Subcutaneous preadipocyte (primary cell): ENCODE measurements at places on chromosomes 4 and X. TPM values are rescaled to one million over a fixed set of nuclear protein-coding genes. Genes with fewer than 3 reads are reported as not detected.

The MBNL3 gene
- 6.3 and 8.5 TPM in 2 replicates for total RNA-seq

The VSIG4 gene
- total RNA-seq, result under 0.01 TPM in 1 of 2 replicates, not detected in the other

The SHROOM3 gene
- 1.6 and 4.4 TPM in 2 replicates for total RNA-seq

The CISD2 gene
- 20.2 and 25.2 TPM in 2 replicates for total RNA-seq

The AWAT2 gene
- total RNA-seq, result not detected in 2 replicates

The FAM184B gene
- total RNA-seq, result under 0.01 TPM in 1 of 2 replicates, not detected in the other

The ZMAT1 gene
- under 0.01 and 0.37 TPM in 2 replicates for total RNA-seq

The C4orf51 gene
- not detected in 2 replicates for total RNA-seq

The HMGB2 gene
- total RNA-seq, result 65.4 and 82.9 TPM in 2 replicates

The DMD gene
- 0.78 and 1.8 TPM in 2 replicates for total RNA-seq

The RAB33A gene
- 0.37 and 0.39 TPM in 2 replicates for total RNA-seq

The ADAM29 gene
- total RNA-seq, result not detected in 2 replicates

The MTMR1 gene
- total RNA-seq, result 12.9 and 18.0 TPM in 2 replicates

The DMRTC1B gene
- total RNA-seq, result not detected in 2 replicates

The APBB2 gene
- 40.4 and 40.9 TPM in 2 replicates for total RNA-seq

The RHOXF1 gene
- not detected in 2 replicates for total RNA-seq

The STARD8 gene
- total RNA-seq, result 0.59 and 0.73 TPM in 2 replicates

The LRP2BP gene
- total RNA-seq, result under 0.01 and 0.59 TPM in 2 replicates

The CLNK gene
- not detected in 2 replicates for total RNA-seq

The SMIM20 gene
- total RNA-seq, result 24.2 and 27.6 TPM in 2 replicates

The ATP1B4 gene
- not detected in 2 replicates for total RNA-seq

The SATL1 gene
- not detected in 2 replicates for total RNA-seq

The BEND4 gene
- total RNA-seq, result not detected in 2 replicates

The SPANXN3 gene
- total RNA-seq, result not detected in 2 replicates

The MAGEC2 gene
- total RNA-seq, result not detected in 2 replicates

The KLF8 gene
- total RNA-seq, result 3.1 and 4.4 TPM in 2 replicates

The RENBP gene
- total RNA-seq, result 3.7 TPM in 2 replicates

The ABLIM2 gene
- 0.20 and 2.2 TPM in 2 replicates for total RNA-seq

The COL4A5 gene
- 18.0 and 34.8 TPM in 2 replicates for total RNA-seq

The TENM3 gene
- total RNA-seq, result 30.1 and 31.5 TPM in 2 replicates

The XG gene
- total RNA-seq, result 12.9 and 17.6 TPM in 2 replicates

The GLOD5 gene
- total RNA-seq, result not detected in 2 replicates

The CPLX1 gene
- not detected in 2 replicates for total RNA-seq

The SPIN2B gene
- total RNA-seq, result 9.6 and 10.3 TPM in 2 replicates

The ARAP2 gene
- total RNA-seq, result under 0.01 TPM in 2 replicates

The PDGFRA gene
- 254 and 317 TPM in 2 replicates for total RNA-seq

The RAI2 gene
- total RNA-seq, result 0.78 and 1.1 TPM in 2 replicates

The GPR119 gene
- total RNA-seq, result not detected in 2 replicates

The PNPLA4 gene
- 15.8 and 16.0 TPM in 2 replicates for total RNA-seq

The MAP9 gene
- 8.5 and 12.5 TPM in 2 replicates for total RNA-seq

The SSX2B gene
- total RNA-seq, result not detected in 2 replicates

The GPR173 gene
- total RNA-seq, result 3.1 and 3.3 TPM in 2 replicates

The CENPVL2 gene
- total RNA-seq, result under 0.01 TPM in 1 of 2 replicates, not detected in the other

The SYTL5 gene
- under 0.01 TPM in 1 of 2 replicates, not detected in the other for total RNA-seq

The CXCL1 gene
- 45.4 and 46.7 TPM in 2 replicates for total RNA-seq

The SLC7A11 gene
- 10.3 and 16.0 TPM in 2 replicates for total RNA-seq
